Stimulated activated CD4-positive, alpha-beta T cell treated with anti-CD3 and anti-CD28 coated beads, Interleukin-4, amount 100 ng/mL, for 48 hours (primary cell): ENCODE measurements at places on chromosomes 16 and 17.

DNA sequence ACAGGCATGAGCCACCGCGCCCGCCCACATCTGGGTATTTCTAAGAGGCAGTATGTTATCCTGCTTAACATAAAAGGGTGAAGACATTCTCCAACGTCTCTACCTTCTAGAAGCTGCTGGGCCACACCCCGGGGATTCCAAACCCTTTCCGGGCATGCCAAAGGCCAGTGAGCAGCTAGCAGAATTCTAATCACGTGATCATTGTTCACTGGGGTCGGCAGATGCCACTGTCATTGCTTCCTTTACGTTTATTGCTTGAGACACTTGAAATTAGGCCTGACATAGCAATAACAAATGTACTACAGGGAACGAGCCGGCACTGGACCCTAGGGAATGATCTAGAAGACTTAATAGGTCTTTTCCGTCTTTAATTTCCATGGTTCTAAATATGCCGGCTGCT, 141.2 kb upstream of the ZFHX3 start:
- DNase-seq = no peak

GRCh38 chr17:32349503-32349853, 479 bp upstream of the ZNF207 start:
- DNase-seq = no peak

GRCh38 chr17:43469145-43469544, 14.6 kb upstream of the DHX8 start:
- no peak for DNase-seq

- DNase-seq = peak; percentile 38
These were observed 60.4 kb downstream of the SLFN11 start for GRCh38 chr17:35312790-35313711.

DNA sequence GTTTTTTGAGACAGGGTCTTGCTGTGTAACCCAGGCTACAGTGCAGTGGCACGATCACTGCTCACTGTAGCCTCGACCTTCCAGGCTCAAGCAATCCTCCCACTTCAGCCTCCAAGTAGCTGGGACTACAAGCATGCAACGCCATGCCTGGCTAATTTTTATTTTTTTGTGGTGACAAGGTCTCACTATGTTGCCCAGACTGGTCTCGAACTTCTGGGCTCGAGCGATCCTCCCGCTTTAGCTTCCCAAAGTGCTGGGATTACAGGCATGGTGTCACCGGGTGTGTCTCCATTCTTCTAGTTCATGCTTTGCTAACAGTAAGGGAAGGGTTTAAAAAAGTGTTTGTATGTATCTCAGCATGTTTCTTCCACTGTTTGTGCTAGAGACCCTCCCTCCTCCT, 101.8 kb downstream of the HIC1 start:
- no peak for DNase-seq

DNA sequence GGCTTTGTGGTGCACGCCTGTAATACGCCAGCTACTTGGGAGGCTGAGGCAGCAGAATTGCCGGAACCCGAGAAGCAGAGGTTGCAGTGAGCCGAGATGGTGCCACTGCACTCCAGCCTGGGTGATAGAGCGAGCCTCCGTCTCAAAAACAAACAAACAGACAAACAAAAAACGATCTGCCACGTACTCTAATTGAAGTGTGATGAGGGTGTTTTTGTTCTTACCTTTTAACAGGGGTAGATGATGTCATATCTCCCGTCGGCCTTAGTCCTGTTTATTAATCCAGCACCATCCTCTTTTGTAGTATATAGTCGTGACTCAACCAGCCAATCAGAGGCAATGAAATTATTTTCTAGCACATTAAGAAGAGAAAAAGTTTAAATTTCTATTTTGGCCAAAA, 58.5 kb downstream of the IQCK start:
- DNase-seq = no peak

GRCh38 chr16:8380311-8380710, 210.0 kb downstream of the TMEM114 start:
- DNase-seq = no peak

GRCh38 chr17:50482110-50482509, 3.5 kb downstream of the RSAD1 start:
- no peak for DNase-seq

- DNase-seq = peak; percentile 18
These were observed 46.1 kb upstream of the BPTF start for GRCh38 chr17:67779098-67779672.

GRCh38 chr17:62692159-62692651, 64.7 kb downstream of the MRC2 start:
- DNase-seq = no peak

DNA sequence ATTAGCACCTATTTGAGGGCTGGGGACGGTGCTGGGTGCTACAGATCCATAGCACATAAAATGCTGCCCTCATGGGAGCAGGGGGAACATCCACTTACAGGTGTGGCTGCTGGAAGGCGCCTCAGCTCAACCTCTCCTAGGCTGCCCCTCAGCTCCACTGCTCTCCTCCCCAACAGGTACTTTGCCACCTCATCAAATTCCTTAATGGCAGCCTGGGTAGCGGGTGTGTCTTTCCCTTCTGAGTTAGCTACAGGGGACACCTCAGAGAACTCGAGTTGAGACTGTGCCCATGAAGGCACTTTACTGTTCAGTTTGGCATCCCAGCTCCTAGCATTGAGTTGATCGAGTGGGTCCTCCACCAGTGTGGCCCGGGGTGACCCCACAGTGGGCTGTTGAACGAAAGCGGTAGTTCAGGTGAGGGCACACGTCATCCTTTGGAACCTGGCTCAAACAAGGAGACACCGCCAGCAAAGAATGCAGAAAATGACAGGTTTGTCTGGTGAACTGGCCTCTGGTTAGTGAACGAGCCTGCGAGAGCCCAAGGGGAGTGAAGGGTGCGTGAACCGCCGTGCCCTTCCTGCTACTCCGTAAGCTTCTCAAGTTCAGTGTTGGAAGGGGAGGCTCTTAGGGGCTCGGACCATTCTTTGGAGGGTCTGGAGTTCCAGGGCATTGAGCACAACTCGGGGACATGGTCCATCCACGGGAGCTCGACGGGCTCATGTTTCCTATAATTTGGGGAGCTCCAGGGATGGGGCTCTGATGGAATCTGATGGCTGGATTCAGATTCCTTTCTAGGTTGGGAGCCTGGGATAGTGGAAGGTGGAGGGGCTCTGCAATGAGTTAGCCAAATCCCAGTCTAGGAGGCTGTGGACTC, 3.5 kb upstream of the CMIP start:
- DNase-seq = no peak

GRCh38 chr16:56616608-56617211, 8.3 kb downstream of the MT2A start:
- no peak for DNase-seq

GRCh38 chr17:64177311-64178010, 47.5 kb upstream of the ERN1 start:
- no peak for DNase-seq

DNA sequence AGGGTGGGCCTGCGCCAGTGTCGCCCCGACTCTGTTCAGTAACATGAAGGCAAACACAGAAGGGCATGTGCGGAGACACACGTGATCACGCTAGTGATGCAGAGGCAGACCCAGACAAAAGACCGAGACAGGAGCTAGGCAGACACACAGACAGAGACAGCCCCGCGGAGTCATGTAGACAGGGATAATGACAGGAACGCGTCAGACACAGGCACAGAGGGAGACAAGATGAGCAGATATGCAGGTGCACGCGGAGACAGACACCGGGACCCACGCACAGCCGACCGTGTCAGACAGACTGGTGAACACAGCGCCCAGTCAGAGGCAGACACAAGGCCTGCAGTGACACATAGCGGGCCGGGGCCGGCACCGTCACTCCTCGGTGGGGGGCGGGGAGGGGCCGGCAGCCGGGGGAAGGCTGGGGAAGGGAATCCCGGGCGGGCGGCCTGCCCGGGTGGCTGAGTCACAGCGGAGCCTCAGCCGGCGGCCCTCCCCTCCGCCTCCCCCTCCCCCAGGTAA, 7.4 kb downstream of the KDM6B start:
- peak; percentile 92 for DNase-seq

- no peak for DNase-seq
These were observed 175.5 kb downstream of the PRKCB start for GRCh38 chr16:24011237-24011636.

GRCh38 chr16:25187491-25187795, 29.3 kb upstream of the AQP8 start:
- DNase-seq = no peak
